ENCODE measurements at places on chromosomes 13 and 19.

DNA sequence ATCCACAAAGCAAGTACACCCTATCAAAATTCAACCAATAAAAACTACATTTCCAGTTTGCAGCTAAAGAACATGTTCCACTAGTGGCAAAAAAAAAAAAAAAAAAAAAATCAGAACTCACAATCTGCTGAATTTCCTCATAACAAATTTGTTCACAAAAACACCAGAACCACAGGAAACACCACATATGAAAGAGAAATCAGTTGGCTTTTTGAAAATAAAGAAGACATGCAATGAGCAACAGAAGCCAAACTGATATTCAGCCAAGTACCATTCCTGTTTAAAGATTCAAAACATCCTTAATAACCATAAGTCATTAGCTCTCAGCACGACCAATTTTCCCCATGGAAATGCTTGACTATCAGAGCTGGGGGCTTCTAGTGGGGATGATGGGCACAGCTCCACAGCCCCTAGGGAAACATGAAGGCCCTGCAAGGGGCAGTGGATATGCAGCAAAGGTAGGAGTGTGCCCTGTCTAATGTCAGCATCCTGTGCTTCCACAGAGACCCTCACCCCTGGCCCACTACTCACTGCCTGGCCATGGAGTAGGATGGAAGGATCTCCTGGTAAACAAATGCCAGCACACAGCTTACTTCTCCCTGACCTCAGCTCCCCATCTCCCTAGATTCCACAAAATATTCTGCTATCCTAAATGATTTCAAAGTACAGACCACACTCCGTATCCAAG is 74.0 kb upstream of the DOCK9 start:
- H3K36me3 ChIP-seq = no peaks in the 10 kb centered on the region
- no peak for DNase-seq
- H3K4me3 ChIP-seq = no peak overlapping the region
- H3K4me1 ChIP-seq = peaks cover 3% of the 10 kb centered on the region
- H3K27ac ChIP-seq = no peak overlapping the region
- no peaks in the 10 kb centered on the region for H3K27me3 ChIP-seq

DNA sequence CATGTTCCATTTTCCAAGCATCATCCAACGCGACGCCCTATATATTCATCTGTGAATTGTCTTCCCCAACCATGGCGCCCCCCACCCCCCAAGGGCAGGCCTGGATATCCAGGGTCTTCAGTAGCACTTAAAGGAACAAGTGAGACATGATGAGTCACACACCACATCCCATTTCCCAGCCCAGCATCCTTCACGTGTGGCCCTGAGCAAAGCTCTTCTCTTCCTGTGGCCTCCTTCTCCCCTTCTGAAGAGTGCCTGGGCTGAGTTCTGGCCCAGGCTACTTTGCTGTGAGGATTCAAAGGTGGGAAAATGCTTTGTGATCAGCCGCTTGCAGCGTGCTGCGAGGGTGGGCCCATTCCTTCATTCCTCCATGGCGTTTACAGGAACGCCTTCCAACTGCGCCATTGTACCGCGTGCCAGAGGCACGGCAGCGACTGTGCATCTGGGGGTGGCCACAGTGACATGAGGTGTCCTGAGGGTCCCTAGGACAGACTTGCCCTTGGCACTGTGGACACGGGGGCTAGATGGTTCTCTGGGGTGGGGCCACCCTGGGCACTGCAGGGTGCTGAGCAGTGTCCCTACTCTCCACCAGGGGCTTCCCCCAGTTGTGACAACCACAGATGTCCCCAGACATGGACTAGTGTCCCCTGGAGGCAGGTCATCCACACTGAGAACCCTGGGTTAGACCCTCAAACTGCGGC is 11.7 kb downstream of the PLIN4 start:
- H3K27me3 ChIP-seq = no peaks in the 10 kb centered on the region
- peak; percentile 62 for DNase-seq
- H3K27ac ChIP-seq = peak overlapping the region; percentile 35
- H3K36me3 ChIP-seq = peaks cover 40% of the 10 kb centered on the region
- peaks cover 15% of the 10 kb centered on the region for H3K4me1 ChIP-seq
- no peak overlapping the region for H3K4me3 ChIP-seq

DNA sequence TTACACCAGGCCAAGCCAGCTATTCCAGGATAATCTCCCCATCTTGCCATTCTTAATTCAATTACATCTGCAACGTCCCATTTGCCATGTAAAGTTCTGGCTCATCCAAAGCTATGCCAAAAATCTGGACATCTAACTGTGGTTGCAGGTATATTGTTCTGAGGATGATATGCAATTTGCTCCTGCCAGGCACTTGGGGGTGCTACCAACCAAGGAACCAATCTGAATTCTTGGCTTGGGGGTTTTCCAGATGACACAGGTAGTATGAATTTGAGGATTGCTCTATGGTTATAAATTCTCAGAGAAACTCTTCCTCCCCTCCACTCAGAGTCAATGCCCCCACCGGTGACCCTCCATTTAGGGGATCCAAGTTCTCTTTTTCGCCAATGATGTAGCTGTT is 33.0 kb downstream of the CRYL1 start:
- H3K27me3 ChIP-seq = no peaks in the 10 kb centered on the region
- H3K36me3 ChIP-seq = no peaks in the 10 kb centered on the region
- H3K4me3 ChIP-seq = no peak overlapping the region

DNA sequence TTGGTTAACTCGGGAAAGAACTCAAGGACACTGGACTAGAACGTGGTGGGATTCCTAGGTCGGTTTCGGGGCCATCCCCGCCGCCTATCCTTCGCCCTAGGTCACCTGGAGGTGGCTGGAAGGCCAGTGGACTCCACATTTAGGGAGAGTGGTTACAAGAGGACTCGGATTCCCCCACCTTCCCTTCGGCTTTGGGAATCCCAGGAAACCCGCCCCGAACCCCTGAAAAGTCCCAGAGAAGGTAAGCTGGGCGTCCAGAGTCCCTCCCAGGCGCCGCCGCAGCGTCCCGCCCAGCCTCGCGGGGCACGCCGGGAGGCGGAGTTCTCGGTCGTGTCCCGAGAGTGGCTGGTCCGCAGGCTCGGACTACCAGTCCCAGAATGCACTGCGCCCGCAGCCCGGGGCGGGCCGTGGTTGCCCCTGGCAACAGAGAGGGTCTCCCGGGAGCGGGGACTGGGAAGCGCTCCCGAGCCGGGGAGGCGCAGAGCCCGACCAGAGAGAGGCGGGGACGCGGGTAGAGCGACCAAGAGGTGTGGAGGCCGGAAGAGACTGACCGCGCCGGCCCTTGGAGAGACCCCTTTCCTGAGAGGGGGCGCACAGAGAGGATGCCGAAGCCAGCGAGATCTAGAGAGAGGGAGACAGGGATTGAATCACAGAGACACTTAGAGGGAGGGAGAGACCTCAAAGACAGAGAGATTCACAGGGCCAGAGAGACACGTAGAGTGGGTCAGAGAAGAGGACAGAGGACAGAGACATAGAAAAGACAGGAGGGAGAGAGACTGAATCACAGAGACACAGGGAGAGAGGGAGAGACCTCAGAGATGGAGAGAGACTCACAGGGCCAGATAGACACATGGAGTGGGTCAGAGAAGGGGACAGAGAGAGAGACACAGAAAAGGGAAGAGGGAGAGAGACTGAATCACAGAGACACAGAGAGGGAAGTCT is 2.6 kb upstream of the PRKCG start:
- no peak overlapping the region for H3K27ac ChIP-seq
- peak; percentile 94 for DNase-seq
- H3K4me3 ChIP-seq = peak overlapping the region; percentile 32
- H3K36me3 ChIP-seq = peaks cover 14% of the 10 kb centered on the region
- H3K27me3 ChIP-seq = peaks cover 27% of the 10 kb centered on the region
- peaks cover 25% of the 10 kb centered on the region for H3K4me1 ChIP-seq

DNA sequence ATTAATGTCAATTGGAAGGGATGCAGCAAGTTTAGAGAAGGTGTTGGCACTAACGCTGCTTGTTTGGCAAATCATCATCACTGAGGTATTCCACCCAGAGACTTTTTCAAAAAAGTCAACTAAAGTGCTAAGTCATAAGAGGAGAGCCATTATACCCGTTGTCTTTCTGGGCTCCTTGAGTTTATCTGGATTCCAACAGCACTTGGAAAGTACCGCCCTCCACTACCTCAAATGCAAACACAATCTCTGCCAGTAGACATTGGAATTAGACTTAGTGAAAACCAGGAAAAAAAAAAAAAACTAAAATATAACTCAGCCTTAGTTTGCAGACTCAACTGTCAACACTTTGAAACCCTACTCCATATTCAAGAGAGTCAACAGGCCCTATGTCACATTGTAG is 266.0 kb downstream of the ITGBL1 start:
- no peak overlapping the region for H3K27ac ChIP-seq
- H3K36me3 ChIP-seq = no peaks in the 10 kb centered on the region
- H3K27me3 ChIP-seq = no peaks in the 10 kb centered on the region
- H3K4me3 ChIP-seq = no peak overlapping the region

GRCh38 chr13:113929628-113930615 is 44.0 kb downstream of the C13orf46 start:
- H3K4me3 ChIP-seq = no peak overlapping the region
- DNase-seq = no peak
- H3K27ac ChIP-seq = no peak overlapping the region
- peaks cover 31% of the 10 kb centered on the region for H3K4me1 ChIP-seq
